ENCODE measurements at places on chromosomes 7 and 10.
A peak's percentile ranks its signal among the peaks of the same experiment; 100 is the strongest.

DNA sequence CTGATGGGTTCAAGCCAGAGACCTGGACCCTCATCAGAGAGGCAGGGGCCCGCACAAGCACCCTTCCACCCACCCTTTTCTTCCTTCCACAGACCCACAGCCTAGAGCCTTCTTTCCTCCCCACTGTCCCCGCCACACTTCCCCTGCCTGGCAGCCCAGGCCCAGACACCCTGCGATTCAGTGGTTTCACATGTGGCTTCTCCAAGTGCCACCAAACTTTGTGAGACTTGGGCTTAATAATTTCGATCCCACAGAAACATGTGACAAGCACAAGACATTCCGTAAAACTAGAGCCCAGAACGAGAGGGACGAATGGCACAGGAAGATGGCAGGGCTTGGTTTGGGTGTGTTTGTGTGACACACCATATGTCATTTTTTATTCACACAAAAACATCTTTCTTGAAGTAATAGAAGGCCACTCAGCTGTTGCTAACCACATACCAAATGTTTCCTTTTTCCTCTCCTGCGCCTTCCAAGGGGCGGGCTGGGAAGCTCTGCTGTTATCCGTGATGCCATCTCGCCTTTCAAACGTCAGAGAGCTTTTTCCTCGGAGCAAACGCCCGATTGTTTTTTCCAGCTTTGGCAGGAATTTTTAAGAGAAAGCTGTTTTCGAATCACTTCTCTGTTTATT is 162.9 kb downstream of the GRK5 start:
- DNase-seq: no peak

DNA sequence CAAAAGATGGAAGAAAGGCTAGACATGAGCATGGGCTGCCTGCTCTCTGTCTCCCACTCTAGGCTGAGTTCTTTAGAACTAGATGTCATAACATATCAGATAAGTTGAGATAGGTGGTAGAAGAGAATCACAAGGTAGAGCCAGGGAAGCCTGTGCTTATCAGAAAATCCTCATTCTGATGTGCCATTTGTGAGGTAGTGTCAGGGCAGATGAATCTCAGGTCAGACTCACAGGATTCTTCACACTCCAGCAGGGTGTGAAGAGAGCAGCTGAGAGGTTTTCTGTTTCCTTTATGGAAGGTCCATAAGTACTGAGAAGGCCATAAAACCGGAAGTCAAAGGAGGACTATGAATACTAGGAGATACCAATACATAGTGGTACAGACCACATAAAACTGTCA is 132.9 kb downstream of the RNLS start:
- DNase-seq: no peak

- no peak for DNase-seq
Observed at GRCh38 chr10:69073026-69073425, 14.9 kb upstream of the SRGN start.

- DNase-seq: peak; percentile 22
Observed at GRCh38 chr10:13074563-13075451, 25.2 kb upstream of the OPTN start.

- DNase-seq: no peak
Observed at GRCh38 chr10:86195521-86196157, 171.0 kb downstream of the GRID1 start.

- no peak for DNase-seq
Observed at GRCh38 chr7:141884539-141885225, 31.5 kb upstream of the OR9A4 start.

- DNase-seq: no peak
Observed at GRCh38 chr7:77442636-77443035, 26.5 kb upstream of the GSAP start.

DNA sequence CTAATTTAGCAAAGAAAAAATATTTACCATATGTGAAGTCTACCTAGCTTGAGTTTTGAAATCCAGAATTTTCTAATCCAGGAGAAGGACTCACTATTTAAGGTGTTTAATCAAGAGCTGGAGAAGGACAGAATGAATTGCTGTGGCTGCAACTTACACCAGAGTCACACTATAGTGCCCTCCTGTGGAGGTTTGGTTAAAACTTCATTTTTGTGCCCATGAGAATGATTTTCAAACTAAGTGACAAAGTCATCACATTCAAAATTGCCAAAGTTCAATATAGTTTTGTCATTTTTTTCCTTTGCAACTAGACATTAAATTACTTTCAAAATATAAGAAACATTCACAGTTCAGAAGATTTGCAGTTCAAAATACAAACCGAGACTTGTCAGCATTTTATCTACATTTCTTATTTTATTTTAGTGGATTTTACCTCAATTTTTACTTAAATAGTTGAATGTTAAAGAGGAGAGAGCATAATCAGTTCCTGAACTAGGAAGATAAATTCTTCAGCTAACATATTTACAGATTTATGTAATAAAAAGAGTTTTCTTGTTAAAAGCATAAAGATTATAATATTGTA is 70.7 kb downstream of the CABCOCO1 start:
- no peak for DNase-seq

Measured in CD4-positive, alpha-beta T cell treated with Interferon alpha-2 for 1 hour (primary cell).